ENCODE measurements at places on chromosomes 7 and 10. TPM values are rescaled to one million over a fixed set of nuclear protein-coding genes. Genes with fewer than 3 reads are reported as not detected.

NPFFR1 gene
- polyA plus RNA-seq: 0.27 TPM

DNA sequence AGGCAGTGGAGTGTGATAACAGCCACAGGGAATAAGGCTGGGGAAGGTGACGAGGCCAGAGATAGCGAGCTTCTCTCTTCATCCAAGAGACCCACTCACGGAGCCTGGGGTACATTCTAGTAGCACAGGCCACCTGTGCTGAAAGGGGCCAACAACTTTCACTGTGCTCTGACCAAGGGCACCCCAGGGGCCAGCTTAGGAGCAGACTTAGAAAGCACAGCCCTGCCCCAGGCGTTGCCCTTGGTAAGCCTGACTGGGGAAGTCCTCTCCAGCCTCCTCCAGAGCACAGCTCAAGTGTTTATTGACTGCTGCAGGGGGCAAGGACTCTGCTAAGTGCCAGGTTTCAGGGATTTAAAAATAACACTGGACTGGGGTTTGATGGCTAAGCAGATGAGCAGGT is 44.7 kb downstream of the EBF3 start:
- no peak for DNase-seq

DNA sequence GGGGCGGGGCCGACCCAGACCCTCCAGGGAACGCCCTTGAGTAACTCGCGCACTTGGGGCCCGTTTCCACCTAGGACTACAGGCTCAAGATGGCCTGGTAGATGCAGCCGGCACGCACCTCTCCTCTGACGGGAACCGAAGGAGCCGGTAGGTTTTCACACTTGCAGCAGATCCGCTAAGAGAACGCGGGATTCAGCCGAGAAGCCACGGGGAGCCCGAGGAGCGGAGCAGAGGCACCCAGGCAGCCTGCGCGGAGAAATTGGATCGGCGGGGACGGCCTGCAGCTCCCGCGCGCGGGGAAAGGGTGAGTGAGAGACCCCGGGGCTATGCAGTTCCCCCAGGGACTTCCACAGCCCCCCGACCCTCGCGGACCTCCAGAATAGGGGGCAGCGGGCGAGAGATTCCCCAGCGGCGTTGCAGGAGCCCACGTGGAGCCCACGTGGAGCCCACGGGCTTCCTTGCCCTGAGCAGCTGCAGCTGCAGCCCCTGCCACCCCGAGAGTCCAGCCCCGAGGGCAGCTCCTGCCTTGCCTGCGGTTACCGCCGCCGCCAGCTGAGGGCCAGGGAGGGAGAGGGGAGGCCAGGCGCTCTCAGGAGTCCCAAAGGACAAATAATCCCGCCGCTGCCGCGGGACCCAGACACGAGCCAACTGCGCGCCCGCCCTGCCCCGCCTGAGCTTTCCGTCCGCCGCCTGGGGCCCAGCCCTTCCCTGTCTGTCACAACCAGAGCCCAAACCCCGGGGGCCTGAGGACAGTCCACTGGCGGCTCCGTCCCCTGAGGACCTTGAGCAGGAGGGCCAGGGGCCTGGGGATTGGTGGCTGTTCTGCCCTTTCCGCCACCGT is 13.1 kb downstream of the IFT22 start:
- DNase-seq: peak; percentile 58

LSM8 gene
- polyA plus RNA-seq: 58.0 TPM

- DNase-seq: no peak
These were observed 109.1 kb downstream of the LMBR1 start for GRCh38 chr7:156783864-156784263.
